GF-D8 (cell line): ENCODE measurements at places on chromosomes 12 and 14.

DNA sequence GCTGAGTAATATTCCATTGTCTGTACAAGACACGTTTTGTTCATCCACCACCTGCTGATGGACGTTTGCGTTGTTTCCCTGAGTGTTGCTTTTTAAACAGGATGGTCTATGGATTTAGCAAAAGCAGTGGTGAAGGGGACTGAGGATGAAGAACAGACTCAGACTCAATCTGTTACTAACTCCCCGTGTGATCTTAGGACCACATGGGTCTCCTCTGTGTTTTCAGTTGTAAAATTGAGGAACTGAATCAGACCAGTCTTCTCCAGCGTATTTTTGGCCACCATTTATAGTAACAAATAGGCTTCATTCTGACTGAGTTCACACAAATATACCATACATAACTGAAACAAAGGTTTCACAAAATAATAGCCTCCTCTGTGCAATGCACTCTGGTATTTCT is 85.6 kb downstream of the FOXN3 start:
- DNase-seq: no peak

GRCh38 chr12:108832208-108832607 is 25.2 kb downstream of the SSH1 start:
- DNase-seq: no peak

DNA sequence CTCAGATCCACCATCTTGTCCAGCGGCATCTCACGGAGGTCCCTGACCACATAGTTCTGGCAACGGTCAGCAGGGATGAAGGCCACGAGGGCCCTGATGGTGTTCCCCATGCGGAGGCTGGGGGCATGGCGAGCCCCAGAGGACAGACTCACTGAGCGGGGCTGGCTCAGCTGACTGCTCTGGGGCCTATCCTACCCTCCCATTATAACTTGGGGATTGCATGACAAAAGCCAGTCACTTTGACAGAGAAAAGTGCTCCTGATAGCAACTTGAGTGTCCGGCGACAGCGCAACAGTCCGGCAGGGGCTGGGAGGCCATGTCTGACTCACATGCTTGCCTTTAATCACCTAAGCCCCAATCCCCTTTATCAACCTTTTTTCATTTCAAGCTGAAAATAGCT is at the start of gene LRRC10:
Gene LRRC10, minus strand, starts transcription at position 179 of the 400 bp plus-strand sequence. Its CDS starts 69 bp downstream, at position 110.
- DNase-seq: no peak

- no peak for DNase-seq
Observed at GRCh38 chr14:74267588-74267987, 28.3 kb downstream of the VSX2 start.

DNA sequence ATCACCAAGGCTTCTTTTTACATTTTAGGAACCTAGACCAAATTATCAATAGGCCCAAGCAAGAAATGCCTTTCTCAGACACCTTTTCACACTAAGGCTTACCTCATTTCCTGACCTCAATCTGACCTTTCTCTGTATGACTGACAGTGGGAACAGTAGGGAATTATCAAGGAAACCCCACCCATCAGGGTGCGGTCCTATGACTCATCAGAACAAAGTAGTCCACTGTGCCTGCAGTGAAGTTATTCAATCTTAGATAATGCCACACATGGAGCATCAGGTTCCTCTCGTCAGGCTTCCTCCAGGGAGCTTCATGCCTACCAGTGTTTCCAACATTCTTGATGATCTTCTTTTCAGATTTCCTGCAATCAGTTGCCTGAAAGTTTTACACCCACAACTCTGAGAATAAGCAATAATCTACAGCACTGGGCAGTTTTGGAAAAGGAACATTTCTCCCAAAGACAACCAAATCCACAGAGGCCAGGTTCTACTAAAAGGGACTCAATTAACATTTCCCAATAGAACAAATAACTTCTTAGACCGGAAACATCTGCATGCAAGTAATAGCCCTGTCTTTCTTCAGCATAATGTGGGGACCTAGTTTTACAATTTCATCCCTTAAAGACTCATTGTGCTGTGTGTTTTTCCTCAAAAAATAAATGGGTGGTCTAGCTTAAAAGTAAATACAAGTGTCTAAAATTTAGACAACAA is 35.9 kb upstream of the TMTC2 start:
- DNase-seq: no peak

- DNase-seq: no peak
Observed at GRCh38 chr12:51951843-51952722, 584 bp downstream of the ACVR1B start.

DNA sequence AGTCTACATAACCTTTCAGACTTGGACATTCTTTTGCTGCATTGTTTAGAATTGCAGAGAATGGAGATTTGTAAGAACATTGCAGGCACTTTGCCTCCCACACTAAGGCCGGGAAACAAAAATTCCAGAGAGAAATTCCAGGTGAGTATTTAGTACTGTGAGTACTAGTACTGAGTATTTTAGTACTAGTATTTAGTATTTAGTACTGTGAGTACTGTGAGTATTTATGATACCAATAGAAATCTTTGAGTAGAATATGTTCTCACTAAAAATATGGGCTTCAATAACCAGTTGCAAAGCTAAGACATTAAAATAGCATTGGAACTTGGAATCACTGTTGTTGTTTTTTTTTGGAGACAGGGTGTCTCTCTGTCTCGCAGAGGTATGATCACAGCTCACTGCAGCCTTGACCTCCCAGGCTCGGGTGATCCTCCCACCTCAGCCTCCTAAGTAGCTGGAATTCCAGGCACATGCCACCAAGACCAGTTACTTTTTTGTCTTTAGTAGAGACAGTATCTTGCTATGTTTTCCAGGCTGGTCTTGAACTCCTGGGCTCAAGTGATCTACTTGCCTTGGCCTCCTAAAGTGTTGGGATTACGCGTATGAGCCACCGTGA is 5.3 kb upstream of the HAUS4 start:
- no peak for DNase-seq

GRCh38 chr12:4807116-4807783 is 87.0 kb downstream of the GALNT8 start:
- no peak for DNase-seq

DNA sequence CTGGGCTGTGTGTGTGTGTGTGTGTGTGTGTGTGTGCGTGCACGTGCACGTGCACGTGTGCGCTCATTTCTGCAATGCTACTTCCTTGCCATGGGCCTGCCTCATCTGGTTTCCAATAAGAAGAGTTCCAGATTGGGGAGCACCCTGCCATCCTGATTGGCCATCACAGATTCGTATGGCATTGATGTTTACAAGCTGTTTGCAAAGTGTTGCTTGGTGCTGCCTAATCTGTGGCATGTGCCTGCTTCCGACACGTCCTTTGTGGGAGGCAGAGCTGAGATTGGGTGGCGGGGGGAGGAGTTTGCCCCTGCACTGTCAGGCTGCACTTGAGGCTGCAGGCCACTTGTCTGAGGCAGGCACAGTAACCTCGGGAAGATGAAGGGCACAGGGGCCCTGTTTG is 39.2 kb downstream of the SAMD4A start:
- no peak for DNase-seq

DNA sequence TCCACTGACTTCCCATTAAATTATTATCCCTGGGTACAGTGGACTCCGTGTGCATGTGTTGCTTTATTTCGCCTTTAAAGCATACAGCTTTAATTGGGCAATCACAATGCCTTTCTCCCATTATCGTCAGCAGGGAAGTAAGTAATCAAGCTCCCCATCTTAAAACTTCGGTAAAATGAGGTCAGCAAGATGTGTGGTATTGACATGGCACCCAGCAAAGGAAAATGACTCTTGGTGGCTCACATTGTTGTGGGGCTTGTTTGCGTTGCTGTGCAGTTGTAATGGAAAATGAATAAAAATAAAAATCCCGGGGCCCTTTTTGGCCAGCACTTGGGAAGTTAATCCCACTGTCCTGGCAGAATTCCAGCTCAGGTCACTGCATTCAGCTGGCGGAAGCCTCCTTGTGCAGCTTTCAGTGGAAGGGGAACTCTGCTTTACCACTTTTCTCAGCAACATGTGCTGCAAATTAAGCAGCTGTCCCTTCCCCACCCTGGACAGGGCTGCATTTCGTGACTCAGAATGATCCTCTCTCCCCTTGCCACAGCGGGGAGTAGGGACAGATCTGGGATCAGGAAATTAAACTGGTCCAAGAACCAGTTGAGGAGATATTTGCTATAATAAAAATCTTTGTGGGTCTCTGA is 13.9 kb upstream of the ATP2A2 start:
- no peak for DNase-seq

DNA sequence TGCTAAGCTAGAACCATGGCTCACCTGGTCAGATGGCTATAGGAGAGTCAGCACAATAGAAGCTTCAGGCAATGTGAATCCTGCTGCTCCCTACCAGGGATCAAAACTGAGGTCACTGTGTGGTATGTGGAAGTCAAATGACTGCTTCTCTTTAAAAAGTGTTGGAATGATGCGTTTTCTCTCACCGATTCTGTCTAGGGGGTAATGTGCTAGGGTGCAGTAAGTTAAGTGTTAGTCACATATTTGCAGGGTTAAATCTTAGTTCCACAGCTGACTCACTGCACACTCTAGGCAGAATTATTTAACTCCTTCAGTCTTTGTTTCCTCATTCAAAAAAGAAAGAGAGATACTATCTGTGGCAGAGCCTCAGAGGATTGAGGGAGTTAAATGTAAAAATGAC is 696.6 kb downstream of the DIO2 start:
- no peak for DNase-seq

DNA sequence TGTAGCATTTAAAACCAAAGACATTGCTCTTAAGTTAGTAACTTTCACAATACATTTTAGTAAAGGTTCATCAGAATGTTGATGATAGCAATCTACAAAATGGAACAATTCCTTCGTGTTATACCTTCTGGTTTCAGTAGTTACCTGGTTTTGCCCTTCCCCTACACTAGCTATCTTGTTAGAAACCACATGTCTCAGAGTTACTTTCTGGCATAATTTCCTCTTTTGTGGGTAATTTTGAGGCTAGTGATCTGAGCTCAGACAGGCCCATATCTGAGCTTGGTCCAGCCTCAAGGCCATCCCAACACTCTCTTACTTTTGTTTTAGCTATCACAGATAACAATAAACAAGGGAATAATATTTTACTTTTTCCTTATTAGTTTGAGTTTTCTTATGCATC is 196.9 kb downstream of the KITLG start:
- DNase-seq: no peak

GRCh38 chr14:103427485-103428443 is 42.5 kb downstream of the MARK3 start:
- DNase-seq: no peak

DNA sequence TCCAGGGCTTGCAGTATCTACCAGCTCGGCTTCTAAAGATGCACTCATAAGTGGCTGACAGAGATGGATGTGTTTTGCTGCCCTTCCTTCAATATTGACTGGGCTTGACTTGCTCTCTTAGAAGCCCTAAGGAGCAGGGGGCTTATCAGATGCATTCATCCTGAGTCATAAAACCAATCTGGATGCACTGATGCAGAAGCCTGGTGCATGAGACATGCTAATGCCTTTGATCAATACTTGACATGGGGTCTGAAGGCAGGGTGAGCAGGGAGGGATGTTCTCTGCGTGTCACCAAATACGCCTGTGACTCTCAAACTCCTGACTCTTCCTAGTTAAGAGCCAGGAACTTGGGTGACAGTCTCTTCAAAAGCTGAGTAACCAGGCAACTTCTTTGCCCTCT is 77.8 kb upstream of the HSPB8 start:
- no peak for DNase-seq
